ENCODE measurements at places on chromosomes 7 and 10. TPM values are rescaled to one million over a fixed set of nuclear protein-coding genes. Genes with fewer than 3 reads are reported as not detected.

- no peak for DNase-seq
These were observed 275.6 kb downstream of the SNX10 start for GRCh38 chr7:26567266-26567665.

PRSS37 gene
- not detected for total RNA-seq

DNA sequence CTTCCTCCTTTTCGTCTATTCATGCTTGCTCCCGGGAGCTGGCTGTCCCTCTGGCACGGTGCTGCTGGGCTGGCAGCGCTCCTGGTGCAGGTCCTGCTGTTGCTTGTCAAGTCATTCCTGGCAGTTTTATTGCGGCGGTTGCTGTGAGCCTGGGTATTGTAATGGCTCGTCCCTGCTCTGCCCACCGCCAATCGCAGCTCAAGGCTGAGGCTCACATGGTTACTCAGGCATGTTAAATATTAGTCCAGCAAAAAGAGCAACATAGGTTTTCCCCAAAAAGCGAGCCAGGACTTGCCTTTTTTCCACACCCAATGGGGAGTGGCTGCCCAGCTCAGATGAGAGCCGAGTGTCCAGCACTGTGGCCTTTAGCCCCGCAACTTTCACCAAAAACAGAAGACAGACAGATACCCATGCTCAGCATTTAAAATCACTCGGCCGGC, 492.9 kb upstream of the FOXK1 start:
- peak; percentile 42 for DNase-seq

- DNase-seq = no peak
These were observed 39.3 kb downstream of the CPVL start for GRCh38 chr7:29107056-29107455.

TMEM178B gene
- total RNA-seq = 2.4 TPM

DNA sequence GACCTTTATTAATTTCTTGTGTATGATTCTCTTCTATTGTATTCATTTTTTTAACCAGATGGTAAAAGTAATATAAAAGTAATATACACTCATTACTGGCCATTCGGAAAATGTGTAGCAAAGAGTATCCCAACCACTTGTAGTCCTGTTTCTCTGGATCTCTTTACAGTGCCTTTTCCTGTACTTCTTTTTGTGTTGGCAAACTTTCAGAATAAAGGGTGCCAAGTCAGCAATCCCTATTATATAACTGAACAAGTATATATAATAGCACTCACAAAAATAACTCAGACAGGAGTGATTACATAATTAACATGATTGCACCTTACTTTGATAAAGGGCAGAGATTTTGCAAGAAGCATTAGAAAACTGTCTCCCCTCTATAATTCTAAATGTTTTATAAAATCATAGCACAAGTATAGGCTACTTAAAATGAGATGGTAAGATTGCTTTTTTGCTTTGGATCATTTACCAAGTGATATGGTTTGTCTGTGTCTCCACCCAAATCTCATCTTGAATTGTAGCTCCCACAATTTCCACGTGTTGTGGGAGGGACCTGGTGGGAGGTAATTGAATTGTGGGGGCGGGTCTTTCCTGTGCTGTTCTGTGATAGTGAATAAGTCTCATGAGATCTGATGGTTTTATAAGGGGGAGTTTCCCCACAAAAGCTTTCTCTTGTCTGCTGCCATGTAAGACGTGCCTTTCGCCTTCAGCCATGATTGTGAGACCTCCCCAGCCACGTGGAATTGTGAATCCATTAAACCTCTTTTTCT, 41.5 kb upstream of the EPC1 start:
- no peak for DNase-seq

- DNase-seq = no peak
These were observed 14.8 kb upstream of the PRKAR1B start for GRCh38 chr7:741850-742249.

GRCh38 chr7:15218261-15218660, 315.7 kb upstream of the DGKB start:
- DNase-seq = no peak

CALML5 gene
- total RNA-seq = not detected

All from adrenal gland (tissue), 19 donors.